ENCODE measurements at places on chromosomes 4 and X. TPM values are rescaled to one million over a fixed set of nuclear protein-coding genes. Genes with fewer than 3 reads are reported as not detected.
A peak's percentile ranks its signal among the peaks of the same experiment; 100 is the strongest.

- peak; percentile 8 for DNase-seq
Observed at GRCh38 chr4:3781193-3781886, 15.2 kb downstream of the ADRA2C start.

BCOR gene
- 38.3 TPM for total RNA-seq

DNA sequence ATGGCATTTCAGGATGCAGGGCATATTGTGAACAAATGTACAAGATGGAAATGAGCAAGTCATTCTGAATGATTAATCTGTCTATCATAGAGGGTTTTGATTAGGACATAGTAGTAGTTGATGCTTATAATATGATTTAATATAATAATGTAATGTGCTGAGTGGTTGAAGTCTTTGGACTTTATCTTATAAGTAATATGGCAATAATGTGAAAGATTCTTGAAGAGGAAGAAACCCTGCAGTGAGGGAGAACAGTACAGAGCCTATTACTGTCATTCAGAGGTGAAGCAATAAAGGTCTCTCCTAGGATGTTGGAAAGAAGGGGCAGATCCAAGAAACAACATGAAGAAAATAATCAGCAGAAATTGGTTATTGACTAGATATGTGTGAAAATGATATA, 16.6 kb downstream of the NFKB1 start:
- DNase-seq = no peak

SPARCL1 gene
- not detected for total RNA-seq
